ENCODE measurements at places on chromosomes 16 and 17.

DNA sequence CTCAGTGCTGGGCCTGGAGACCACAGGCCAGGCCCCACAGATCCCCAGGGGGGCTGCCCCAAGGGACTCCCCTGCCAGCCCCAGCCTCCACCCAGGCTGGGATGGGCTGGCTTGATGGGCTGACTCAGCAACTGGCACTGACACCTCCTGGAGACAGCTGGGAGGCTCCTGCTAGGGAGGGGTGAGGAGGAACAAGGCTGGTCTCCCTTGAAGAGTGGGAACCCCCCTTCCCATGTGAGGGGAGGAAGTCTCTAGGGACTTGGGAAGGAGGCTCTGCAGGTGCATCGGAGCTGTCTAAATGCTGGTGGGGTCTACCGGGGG, 10.4 kb downstream of the NHERF1 start:
- peak; percentile 37 for DNase-seq

GRCh38 chr16:27495191-27495590, 54.5 kb downstream of the GTF3C1 start:
- DNase-seq, result no peak

GRCh38 chr16:64621616-64622015, 500.2 kb downstream of the CDH11 start:
- no peak for DNase-seq

GRCh38 chr16:60945225-60945624, 1091.0 kb downstream of the CDH8 start:
- DNase-seq, result no peak

GRCh38 chr17:76383546-76384221, 725 bp upstream of the SPHK1 start:
- DNase-seq, result peak; percentile 83

GRCh38 chr17:44502598-44503146, 534 bp downstream of the GPATCH8 start:
- peak; percentile 6 for DNase-seq

DNA sequence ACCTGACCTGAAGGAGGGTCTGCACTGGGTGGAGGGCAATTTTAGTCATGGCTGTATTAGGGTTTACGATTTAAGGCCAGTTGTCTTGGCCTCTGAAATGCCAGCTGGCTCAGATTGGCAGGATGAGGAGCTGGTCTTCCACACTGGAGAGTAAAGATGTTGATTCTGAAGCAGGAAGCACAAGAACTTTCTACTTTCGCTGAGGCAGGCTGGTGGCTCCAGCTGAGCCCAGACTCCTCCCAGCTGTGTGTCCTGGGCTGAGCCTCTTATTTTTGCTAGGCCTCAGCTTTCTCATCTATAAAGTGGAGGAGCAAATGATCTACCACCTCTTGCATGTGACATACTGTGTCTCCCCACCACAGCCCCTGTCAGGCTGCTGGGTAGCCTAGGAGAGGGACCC, 74.4 kb downstream of the MRM1 start:
- DNase-seq, result no peak

DNA sequence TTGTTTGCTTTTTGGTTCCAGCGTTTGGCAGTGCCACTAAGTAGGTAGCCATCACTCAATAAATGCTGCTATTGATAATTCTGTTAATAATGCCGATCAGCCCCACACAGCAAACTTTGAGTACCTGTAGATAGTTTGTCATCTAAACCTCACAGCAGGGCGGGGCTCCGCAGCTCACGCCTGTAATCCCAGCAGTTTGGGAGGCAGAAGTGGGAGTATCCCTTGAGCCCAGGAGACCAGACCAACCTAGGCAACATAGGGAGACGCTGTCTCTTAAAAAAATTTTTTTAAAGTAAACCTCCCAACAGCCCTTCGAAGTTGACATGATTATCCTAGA, 1.6 kb downstream of the BFAR start:
- no peak for DNase-seq

DNA sequence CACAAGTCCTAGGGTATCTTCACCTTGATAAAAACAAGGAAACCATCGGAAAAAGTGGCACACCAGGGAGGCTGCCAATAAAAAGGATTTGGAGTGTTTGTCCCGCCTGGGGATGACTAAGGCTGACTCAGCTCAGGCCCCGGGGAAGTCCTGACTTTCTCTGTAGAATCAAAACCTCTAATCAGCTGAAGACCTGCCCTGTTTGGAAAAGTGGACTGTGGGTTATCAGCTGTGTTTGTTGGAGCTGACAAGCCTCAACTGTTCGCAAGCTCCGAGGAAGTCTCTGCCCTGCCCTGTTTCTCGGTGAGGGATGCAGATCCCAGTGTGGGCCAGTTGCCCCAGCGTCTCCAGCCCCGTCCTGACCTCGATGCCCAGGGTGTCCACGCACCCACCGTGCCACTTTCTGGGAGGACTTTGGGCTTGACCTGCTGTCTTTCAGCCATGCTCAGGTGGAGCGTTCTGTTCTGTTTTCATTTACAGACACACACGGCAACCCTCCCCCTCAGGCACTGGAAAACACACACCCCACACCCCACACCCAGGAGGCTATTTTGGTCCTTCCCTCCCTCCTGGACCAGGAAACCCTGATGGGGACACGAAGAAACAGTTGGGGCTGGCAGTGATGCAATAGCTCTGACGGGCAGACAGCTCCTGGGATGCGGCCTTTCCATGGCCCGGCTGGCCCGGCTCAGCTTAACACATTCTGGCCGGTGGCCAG, 27.6 kb upstream of the PITPNA start:
- peak; percentile 86 for DNase-seq

GRCh38 chr16:22898131-22898530, 84.2 kb downstream of the HS3ST2 start:
- no peak for DNase-seq

DNA sequence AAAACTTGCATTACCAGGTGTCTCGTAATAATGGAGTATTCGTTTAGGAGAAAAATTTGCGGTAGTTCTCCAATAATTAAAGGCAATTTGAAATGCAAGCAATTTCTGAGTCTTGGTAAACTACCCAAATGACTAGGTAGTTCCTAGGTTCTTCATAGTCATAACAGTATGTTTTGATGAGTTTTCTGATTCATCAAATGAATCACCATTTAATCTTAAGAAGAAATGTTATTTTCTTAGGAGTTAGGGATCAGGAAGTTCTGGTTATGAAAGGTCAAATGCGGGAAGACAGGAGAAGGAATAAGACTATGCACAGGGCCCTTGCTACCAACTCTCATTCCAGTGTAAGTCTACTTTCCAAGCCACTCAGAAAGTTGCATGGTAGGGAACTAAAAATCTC, 221.5 kb upstream of the SOX9 start:
- DNase-seq, result no peak

GRCh38 chr17:82696916-82697807, 1.3 kb downstream of the RAB40B start:
- DNase-seq, result peak; percentile 34

DNA sequence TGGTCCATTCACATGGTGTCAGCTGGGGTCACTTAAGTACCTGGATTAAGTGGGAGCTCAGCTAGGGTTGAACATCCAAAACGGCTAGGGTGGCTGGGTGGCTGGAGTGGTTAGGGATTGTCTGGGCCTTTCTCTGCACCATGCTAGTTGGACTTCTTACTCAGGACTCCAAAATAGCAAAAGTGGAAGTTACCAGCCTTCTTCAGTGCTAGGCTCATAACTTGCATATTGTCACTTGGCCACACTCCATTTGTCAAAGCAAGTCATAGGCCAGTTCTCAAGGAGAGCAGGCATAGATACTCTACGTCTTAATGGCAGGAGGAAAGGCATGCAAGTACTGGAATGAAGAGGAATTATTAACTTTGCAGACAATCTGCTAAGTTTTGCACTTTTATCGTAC, 69.7 kb downstream of the ESRP2 start:
- no peak for DNase-seq

DNA sequence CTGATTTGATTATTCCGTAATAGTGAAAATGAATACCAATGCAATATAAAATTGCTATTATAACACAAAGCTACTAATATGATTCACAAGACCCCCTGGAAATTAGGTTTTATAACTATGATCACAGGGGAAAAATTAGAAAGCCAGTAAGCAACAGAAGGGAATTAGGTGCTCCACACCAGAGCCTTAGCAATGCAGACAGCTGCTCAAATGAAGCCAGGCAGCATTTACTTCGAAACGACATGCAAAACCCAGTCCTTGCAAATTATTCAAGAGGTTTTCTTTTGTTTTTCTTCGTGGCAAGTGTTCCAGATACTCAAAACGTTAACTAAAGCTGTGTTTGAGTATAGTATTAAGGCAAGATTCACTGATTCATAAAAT, 47.9 kb downstream of the TOX3 start:
- DNase-seq, result no peak

Data from suppressor macrophage (primary cell).